ENCODE measurements at places on chromosomes 3 and 15. TPM values are rescaled to one million over a fixed set of nuclear protein-coding genes. Genes with fewer than 3 reads are reported as not detected.

GRCh38 chr15:71705151-71705550, 105.2 kb upstream of the NR2E3 start:
- no peak for DNase-seq

DNA sequence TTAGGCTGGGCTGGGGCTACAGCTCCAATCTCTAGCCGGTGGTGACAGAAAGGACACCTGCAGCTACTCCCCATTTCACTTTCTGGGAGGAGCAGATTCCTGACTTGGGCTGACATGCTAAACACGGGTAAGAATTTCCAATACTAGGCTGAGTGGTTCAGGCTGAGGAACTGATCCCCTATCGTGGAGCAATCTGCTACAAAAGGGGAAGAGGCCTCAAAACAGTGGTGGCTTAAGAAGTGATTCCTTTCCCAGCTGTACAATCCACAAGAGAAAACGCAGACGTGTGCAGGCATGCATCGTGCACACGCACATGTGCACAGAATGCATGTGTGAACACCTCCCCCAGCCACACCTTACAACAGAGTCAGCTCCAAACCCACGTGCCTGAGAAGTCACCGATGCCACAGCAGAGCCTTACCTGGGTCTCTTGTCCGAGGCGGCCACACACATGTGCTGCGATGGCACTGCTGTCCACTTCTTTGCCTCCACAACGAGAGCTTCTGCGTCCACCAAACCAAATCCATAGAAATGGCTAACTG, 86.7 kb upstream of the SNRPA1 start:
- DNase-seq = no peak

CLSTN2 gene
- total RNA-seq = 2.4 TPM

- DNase-seq = no peak
These were observed 44.6 kb downstream of the CMTM6 start for GRCh38 chr3:32457971-32458471.

- no peak for DNase-seq
These were observed 110.1 kb upstream of the TGFBR2 start for GRCh38 chr3:30496066-30496966.

DNA sequence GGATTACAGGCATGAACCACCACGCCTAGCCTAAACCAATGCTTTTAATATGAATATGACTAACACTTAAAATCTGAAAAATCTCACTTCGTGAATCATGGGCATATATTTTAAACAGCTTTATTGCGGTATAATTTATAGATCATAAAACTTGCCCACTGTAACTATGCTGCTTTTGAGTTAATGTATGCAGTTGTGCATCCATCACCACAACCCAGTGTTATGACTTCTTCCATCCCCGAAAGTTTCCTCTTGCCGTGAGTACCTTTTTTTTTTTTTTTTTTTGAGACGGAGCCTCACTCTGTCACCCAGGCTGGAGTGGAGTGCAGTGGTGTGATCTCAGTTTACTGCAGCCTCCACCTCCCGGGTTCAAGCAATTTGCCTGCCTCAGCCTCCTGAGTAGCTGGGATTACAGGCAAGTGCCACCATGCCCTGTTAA, 7.1 kb downstream of the KAT2B start:
- DNase-seq = no peak

- DNase-seq = no peak
These were observed 110.8 kb downstream of the MBNL1 start for GRCh38 chr3:152379415-152380042.

MEIS2 gene
- total RNA-seq = 47.5 TPM

OR5K2 gene
- total RNA-seq = not detected

AHSG gene
- total RNA-seq = 0.20 TPM

GRCh38 chr3:3443482-3443881, 264.0 kb upstream of the CRBN start:
- DNase-seq = no peak

DNA sequence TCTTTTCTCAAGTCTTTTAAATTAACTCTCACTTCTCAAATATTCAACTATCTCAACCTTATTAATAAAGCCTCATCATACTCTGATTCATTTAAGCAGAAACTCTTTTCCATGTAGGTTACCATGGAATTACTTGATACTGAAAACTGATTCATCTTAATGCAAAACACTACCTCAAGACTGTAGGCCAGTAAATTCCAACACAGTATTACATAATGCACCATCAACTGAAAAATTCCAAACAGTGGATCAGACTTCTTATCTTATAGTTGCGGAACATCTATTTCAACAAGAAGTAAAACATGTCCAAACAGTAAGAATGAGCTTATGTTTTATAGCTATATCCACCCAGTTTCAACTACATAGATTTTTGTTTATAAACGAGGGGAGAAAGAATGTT, 124.5 kb downstream of the PEAK1 start:
- no peak for DNase-seq
